Hematopoietic multipotent progenitor cell treated with erythropoietin and hydrocortisone succinate and interleukin-3 and kit ligand, for 8 days (in vitro differentiated cells): ENCODE measurements at places on chromosomes 16 and 17.
A peak's percentile ranks its signal among the peaks of the same experiment; 100 is the strongest.

GRCh38 chr16:25481636-25482035 lies 210.1 kb upstream of the HS3ST4 start:
- DNase-seq, result no peak

- no peak for DNase-seq
Observed at GRCh38 chr17:50963139-50963538, 97.0 kb upstream of the TOB1 start.

GRCh38 chr17:28372945-28373274 lies 1.4 kb downstream of the SARM1 start:
- no peak for DNase-seq

DNA sequence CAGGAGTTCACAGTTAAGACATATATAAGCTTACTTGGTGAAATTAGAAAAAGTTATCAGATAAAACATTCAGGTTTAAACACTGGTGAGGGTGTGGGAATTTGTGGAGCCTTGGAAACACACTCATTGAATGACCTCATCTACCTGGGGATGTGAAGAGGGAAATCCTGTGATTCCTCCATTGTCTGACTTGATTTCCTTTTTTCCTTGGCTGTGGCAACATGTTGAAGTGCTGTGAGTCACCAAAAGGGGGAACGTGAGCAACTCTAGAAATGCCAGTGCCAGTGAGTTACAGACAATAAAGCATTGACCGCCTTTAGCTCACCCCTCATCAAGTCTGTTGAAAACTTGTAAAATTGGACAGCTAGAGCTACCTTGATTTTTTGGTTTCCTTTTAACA lies 1.8 kb downstream of the HMOX2 start:
- no peak for DNase-seq

GRCh38 chr16:53486230-53486629 lies 16.8 kb downstream of the AKTIP start:
- DNase-seq, result no peak

DNA sequence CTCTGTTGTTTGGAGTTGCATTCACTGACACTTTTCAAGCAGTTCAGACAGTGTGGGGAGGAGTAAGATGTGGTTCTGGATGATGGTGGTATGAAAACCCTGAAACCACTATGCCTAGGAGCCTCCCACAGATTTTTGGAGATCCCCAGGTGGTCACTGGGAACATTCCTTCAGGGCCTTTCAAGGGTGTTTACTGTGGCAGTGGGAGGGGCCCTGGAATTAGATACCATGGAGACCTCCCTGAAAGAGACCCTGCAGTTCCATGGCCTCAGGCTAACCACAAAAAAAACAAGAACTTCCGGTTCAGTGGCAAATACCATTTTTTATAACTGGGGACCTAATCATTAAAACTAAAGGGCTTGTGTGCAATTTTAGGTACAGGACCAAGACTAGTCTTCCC lies 79.9 kb downstream of the TMEM100 start:
- no peak for DNase-seq

GRCh38 chr17:36703860-36704266 lies 102.5 kb downstream of the MRM1 start:
- peak; percentile 68 for DNase-seq

GRCh38 chr17:28828294-28829040 lies 14.1 kb downstream of the FAM222B start:
- DNase-seq, result no peak

GRCh38 chr16:62135446-62135845 lies 99.2 kb upstream of the CDH8 start:
- no peak for DNase-seq

DNA sequence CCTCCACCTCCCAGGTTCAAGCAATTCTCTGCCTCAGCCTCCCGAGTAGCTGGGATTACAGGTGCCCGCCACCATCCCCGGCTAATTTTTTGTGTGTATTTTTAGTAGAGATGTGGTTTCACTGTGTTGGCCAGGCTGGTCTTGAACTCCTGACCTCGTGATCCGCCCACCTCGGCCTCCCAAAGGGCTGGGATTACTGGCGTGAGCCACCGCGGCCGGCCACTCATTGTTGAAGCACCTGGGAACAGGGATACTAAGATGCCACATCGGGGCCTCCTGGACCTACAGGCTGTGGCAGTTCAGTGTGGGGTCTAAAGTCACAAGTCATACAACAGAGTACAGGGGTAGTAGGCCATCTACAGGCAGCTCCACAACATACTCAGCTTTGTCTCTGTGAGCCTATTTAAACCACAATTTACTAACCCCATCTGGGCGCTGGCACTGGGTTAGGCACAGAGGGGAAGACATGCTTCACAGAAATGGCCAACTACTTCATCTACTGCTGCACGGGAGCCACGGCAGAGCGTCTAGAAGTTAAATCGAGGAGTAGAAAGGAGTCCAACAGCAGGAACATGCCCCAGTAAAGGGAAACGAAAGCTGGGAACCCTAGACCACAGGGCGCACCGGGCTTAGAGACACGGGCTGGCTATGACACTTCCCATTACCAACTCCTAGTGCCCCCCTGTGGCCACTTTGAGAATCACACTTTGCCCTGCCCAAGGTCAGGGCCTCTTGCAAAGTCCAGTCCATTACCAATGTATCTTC lies 4.3 kb downstream of the VAMP2 start:
- peak; percentile 91 for DNase-seq

- DNase-seq, result no peak
Observed at GRCh38 chr17:22692806-22693171, 1000.5 kb downstream of the KCNJ18 start.

- no peak for DNase-seq
Observed at GRCh38 chr17:50350733-50351132, 4.8 kb downstream of the XYLT2 start.

GRCh38 chr16:29743827-29744531 lies 1.8 kb downstream of the C16orf54 start:
- DNase-seq, result no peak

- no peak for DNase-seq
Observed at GRCh38 chr16:82954224-82954929, 327.6 kb downstream of the CDH13 start.

DNA sequence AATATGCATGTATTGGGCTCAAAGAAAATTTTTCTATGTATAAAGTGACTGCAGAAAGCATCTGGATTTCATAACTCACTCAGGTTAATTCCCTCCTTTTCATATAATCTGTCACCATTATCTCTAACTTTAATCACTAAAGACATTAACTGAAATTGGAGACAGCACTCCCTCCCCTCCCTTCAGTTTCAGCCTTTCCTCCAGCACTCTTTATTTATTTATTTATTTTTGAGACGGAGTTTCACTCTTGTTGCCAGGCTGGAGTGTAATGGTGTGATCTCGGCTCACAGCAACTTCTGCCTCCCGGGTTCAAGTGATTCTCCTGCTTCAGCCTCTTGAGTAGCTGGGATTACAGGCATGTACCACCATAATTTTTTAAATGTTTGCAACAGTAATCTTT lies 43.1 kb downstream of the CDH8 start:
- no peak for DNase-seq

- no peak for DNase-seq
Observed at GRCh38 chr17:47982091-47982617, 11.2 kb downstream of the CDK5RAP3 start.

DNA sequence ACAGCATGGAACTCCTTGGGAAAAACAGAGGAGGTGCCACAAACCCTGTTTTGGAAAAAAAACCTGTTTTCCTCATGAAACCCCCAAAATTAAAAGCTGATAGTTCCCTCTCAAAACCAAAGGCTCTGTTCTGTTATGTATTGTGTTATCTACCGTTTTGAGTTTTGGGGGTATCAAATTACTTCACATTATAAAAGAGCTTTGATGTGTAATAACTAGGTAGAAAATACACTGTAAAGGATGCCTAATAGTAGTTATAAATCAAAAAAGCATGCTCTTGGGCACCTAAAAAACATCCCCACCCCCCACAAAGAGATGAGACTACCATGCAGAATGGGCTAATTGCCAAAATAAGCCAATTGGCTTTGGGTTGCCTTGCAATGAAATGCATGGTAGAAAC lies 30.8 kb downstream of the C16orf54 start:
- DNase-seq, result no peak

- no peak for DNase-seq
Observed at GRCh38 chr16:85278839-85279238, 166.6 kb upstream of the CIBAR2 start.

GRCh38 chr17:47603830-47604597 lies 45.7 kb upstream of the KPNB1 start:
- no peak for DNase-seq

DNA sequence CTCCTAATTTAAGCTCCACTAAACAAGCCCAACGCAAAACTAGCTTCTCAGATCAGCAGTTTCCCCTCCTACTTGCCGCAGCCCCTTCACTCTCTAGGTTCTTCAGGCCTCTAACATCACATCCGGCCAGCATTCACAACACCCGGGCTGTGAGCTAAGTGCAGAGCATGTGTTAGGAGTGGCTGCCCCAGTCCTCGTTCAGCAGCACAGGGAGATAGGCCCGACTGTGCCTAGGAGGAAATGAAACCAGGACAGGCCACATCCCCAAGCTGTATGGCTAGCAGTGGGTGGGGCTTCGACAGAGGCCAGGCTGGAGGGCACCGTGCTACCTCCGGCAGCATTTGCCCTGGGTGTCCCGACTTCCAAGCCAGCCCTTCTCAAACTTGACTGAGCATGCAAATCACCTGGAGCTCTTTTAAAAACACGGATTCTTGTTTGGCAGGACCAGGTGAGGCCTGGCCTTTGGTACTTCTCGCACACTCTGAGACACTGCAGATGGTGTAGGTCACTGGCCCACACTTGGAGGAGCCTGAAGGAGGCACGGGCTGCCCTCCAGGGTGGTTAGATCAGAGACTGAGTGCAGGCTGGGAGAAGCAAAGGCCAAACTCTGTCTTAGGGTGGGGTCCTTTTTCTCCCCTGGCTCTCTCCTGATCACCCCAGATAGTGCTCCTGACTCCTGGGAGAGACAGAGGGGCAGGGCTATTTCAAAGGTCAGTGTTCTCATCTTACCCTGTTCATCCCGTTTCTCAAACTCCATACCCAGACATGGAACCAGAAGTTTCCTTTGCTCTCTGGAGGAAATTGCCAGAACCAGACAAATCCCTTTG lies 202.0 kb downstream of the C16orf78 start:
- no peak for DNase-seq

DNA sequence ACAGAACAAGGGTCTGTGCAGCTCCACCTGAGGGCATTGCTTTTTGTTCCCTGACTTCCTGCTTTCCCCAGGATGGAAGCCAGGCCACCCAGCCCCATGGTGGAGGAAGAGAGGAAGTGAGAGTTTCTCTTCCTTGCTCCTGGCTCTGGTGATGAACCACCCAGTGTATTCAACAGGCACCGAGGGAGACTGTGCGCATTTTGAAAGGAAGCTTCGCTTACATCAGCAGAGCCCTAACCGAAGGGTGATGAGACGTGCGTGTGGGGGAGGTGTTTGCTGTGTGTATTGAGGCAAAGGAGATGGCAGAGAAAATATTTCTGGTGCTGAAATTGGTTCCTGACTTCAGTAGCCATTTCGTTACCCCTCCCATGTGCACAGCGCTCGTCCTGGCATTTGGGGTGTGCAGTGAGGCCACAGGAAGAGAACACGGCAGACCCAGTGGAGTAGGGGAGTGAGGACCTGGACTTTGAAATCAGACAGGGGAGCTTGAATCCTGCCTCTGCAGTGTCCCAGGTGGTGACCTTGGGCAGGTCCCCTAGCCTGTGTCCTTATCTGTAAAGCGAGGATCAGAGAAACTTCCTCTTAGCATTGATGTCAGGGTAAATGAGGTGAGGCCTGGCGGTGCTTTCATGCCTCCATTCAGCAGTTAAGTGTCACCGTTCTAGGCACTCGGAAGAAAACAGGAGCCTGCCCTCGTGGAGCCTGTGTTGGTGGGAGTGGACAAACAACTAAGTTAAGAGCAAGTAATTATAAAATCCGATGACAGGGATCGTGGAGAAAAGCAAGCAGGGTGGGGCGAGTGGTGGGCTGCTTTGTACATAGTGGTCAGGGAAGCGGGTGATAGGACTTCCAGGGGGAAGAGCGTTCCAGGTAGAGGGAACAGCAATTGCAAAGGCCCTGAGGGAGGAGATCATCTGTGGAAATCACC lies 7.4 kb downstream of the CMIP start:
- DNase-seq, result no peak

- DNase-seq, result no peak
Observed at GRCh38 chr17:5198472-5198871, 6.8 kb upstream of the ZNF594 start.

DNA sequence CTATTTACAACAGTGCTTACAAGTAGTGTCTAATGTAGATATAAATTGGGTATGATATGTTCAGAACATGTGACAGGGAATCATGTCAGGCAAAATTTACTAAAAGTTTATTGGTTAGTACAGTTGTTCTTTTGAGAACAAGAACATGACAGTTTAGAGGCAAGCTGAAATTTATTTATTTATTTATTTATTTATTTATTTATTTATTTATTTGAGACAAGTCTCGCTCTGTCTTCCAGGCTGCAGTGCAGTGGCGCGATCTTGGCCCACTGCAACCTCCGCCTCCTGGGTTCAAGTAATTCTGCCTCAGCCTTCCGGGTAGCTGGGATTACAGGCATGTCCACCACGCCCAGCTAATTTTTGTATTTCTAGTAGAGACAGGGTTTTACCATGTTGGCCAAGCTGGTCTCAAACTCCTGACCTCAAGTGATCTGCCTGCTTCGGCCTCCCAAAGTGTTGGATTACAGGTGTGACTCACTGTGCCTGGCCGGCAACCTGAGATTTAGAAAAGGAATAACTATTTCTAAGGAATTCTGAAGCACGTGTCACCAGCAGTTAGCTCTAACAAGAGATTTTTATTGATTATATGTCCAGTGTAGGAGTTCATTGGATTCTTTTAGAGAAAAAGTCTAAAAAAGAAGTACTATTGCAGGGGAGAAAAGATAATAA lies 24.9 kb downstream of the MRTFB start:
- DNase-seq, result no peak

GRCh38 chr16:9365370-9365728 lies 273.9 kb downstream of the HAPSTR1 start:
- DNase-seq, result no peak

- no peak for DNase-seq
Observed at GRCh38 chr16:50972876-50973275, 178.2 kb downstream of the SALL1 start.

DNA sequence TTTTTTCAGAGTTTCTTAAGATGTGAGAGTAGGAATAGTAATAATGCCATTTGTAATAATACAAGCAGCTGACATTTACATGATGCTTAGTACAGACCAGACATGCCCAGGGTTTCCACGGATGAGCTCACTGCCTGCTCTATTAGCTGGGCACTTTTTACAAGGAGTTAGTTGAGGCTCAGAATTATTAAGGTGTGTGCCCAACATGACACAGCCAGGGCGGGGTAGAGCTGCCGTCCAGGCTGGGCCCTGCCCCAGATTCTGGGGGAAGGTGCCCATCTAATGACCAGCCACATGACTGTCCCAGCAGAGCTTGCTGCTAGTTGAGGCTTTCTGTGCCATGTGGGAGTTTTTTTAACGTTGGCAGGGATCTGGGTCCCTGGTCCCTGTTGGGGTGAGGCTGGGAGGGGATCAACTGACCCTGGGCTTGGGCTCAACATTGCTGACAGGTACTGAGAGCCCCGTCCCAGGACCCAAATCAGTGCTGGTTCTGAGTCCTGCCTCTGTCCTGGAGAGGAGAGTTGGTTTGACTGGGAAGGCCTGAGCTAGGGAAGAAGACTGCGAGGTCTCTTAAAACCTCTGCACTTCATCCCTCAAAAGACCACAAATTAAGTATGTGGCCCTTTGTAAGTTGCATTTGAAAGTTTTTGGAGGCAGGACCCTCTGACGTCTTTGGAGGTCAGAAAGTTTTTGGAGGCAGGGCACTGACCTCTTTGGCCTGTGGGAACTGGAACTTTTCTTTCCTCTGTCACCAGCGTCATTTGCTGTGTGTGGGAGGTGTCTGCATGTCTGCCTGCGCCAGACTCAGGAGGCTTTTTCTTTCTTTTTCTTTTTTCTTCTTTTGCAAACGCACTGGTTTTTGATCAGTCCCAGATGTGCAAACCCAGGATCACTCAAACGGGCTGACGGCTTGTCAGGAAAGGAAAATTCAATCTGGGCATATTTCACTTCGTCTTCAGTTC lies 2.2 kb downstream of the CRISPLD2 start:
- no peak for DNase-seq
